ENCODE measurements at places on chromosomes 12 and 14.
A peak's percentile ranks its signal among the peaks of the same experiment; 100 is the strongest.

DNA sequence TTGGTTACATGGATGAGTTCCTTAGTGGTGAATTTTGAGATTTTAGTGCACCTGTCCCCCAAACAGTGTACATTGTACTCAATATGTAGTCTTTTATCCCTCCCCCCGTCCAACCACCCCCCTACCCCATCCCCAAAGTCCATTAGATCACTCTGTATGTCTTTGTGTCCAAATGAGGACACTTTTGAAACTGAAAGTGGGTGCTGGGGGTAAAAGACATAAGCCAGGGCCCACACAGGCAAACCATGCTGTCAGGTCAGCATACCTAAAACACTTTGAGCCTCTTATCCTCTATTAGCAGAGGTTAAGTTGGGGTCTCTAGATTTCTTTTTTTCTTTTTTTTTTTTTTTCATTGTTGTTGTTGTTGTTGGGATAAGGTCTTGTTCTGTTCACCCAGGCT, 31.3 kb upstream of the KICS2 start:
- no peak for DNase-seq

- DNase-seq, result peak; percentile 88
Observed at GRCh38 chr12:30862486-30862885, 64.1 kb upstream of the TSPAN11 start.

- DNase-seq, result no peak
Observed at GRCh38 chr12:26867080-26867479, 34.1 kb upstream of the ITPR2 start.

DNA sequence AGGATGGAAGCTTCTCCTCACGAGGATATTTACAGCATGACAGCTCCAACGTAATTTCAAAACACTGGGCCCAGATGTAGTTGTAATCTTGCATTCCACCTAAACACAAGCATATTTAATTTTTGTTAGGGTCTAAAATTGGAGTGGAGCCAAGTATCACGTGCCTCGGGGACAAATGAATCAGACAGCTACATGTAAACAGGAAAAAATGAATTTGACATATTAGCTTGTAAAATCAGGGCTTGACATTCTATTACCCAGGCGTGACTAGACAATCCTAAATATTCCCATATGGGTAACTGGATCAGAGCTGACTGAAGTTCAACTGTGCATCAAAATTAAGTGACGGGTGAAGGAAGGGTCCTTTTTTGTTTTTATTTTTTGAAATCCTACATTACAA, 59.0 kb downstream of the MDM2 start:
- DNase-seq, result no peak

DNA sequence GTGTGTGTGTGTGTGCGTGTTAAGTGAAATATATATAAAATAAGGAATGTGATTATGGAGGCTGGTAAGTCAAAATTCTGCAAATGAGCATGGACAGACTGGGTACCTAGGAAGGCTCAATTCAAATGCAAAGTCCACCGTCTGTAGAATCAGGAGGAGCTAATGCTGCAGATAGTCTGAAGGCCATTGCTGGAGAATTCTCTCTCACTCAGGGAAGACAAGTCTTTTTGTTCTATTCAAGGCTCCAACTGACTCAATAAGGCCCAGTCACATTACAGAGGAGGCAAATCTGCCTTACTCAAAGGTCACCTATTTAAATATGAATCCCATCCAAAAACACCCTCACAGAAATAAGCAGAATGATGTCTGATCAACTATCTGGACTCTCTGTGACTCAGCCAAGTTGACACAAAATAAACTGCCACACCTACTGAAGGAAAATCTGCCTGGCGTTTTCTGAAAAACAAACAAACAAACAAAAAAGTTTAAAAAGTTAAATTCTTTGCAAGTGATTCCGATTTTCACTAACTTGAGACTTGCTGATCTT, 684 bp upstream of the KLRF2 start:
- DNase-seq, result no peak

- DNase-seq, result no peak
Observed at GRCh38 chr14:68367536-68367935, 425.3 kb downstream of the ZFP36L1 start.

DNA sequence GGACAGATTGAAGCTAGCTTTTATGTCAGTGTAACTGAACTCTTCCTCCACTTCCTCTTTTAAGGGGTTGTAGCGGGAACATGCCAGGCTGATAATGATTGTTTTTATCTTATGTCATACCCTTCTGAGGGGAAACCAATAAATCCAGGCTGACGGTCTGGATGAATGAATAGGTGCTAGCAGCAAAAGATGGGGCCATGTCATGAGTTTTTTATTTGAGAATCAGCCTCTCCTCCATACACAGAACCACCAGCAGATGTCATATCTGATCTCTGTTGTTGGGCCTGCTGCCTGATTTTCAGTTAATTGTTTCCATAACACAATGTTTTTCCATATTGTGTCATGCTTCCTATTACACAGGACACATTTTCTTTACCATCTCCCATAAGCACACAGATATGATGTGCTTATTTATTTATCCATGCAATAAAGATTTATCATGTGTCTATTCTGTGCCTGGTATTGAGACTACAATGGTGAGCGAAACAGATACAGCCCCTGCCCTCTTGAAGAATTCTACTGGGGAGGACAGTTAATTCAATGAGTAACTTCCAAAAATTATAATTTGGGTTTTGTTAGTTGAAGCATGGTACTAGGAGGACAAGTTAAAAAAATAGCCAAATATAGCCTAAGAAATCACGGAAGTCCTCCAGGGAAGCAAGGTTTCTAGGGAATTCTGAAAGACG, 33.6 kb upstream of the CRY1 start:
- no peak for DNase-seq

GRCh38 chr14:67580336-67581171, 19.5 kb downstream of the PIGH start:
- DNase-seq, result no peak

DNA sequence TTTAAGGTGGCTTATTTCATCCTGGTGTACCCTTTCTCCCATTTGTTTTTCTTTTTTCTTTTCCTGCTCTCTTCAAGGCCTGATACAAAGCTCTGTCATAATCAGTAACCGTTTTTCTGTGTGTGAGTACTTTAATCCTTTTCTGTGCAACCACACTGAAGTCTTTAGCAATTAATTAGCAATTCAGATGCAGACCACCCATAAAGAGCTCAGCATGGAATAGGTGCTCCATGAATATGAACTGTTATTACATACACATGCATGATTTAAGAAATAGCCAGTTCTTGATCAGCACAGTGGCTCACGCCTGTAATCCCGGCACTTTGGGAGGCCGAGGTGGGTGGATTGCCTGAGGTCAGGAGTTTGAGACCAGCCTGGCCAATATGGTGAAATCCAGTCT, 1386.6 kb downstream of the AACS start:
- no peak for DNase-seq

GRCh38 chr12:99122496-99122895, 477.4 kb downstream of the APAF1 start:
- DNase-seq, result no peak

GRCh38 chr12:57477710-57478681, 1.7 kb downstream of the ARHGAP9 start:
- no peak for DNase-seq
